ENCODE measurements at places on chromosomes 2 and 18.
A peak's percentile ranks its signal among the peaks of the same experiment; 100 is the strongest.

GRCh38 chr2:191521608-191522208 is 156.2 kb upstream of the NABP1 start:
- DNase-seq = no peak

- DNase-seq = no peak
These were observed 42.1 kb downstream of the EML4 start for GRCh38 chr2:42211291-42211690.

GRCh38 chr2:177262092-177262491 is 2.4 kb downstream of the NFE2L2 start:
- no peak for DNase-seq

GRCh38 chr2:176514805-176515500 is 245.7 kb downstream of the MTX2 start:
- DNase-seq = no peak

GRCh38 chr18:13726972-13727331 is 479 bp downstream of the RNMT start:
- DNase-seq = peak; percentile 14

DNA sequence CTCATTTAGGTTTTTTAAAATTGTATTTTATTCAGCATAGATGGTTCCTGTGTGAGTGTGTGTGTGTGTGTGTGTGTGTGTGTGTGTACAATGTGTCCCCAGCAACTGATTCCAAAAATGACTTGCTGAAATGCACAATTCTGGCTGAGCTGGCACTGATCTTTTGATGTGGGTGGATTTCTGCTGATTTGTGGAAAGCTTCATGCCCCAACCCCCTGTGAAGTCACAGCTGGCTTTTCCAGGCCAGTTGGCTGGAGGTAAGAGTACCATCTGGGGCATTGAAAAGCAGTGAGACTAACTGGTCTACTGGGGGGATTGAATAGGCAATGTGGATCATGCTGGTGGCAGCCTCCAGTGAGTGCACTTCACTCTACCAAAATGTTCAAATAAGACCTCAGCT is 187.2 kb downstream of the LRRTM1 start:
- no peak for DNase-seq

DNA sequence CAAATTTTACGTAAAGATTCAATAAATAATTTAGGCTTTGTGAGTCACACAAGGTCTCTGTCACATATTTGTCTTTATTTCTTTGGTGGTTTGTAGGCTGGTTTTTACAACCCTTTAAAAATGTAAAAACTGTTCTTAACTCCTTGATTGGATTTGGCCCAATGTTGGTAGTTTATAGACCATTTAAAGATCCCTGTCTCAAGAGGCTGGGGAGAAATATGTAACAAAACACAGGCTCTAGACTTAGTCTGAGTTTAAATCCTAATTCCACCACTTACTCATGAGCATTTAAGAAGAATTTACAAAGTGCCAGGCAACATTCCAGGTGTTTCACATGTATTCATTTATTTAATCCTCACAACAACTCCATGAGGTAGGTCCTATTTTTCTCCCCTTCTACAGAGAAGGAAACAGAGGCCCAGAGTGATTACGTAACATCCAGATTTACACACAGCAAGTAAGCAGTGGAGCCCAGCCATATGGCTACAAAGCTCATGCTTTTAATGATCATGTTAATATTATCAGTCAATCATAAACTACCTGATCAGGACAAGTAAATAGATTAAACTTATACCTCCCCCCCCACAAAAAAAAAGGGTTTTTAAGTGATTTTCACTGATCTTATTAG is 416.6 kb upstream of the ACVR2A start:
- no peak for DNase-seq

- DNase-seq = no peak
These were observed 1.4 kb upstream of the ZNF396 start for GRCh38 chr18:35378574-35378896.

GRCh38 chr2:52703004-52703403 is 1064.6 kb upstream of the CHAC2 start:
- no peak for DNase-seq

- DNase-seq = no peak
These were observed 593.1 kb downstream of the CBLN2 start for GRCh38 chr18:71951001-71951400.

GRCh38 chr2:88437010-88437409 is 15.5 kb downstream of the FOXI3 start:
- DNase-seq = no peak

DNA sequence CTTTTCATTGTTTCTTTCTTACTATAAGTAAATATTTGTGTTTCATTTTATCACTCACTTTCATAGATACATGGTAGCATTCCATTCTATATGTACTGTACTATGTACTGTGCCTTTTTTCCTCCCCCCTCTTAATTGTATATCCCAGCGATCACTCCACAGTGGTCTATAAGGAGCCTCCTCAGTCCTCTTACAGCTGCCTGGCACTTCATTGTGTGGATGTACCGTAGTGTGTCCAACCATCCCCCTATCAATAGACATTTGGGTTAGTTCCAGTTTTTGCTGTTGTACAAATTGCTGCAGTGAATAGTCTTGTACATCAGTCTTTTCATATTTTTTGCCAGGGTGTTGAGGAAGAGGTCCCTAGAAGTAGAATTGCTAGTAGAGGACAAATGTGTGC is 21.4 kb upstream of the DRC1 start:
- no peak for DNase-seq

DNA sequence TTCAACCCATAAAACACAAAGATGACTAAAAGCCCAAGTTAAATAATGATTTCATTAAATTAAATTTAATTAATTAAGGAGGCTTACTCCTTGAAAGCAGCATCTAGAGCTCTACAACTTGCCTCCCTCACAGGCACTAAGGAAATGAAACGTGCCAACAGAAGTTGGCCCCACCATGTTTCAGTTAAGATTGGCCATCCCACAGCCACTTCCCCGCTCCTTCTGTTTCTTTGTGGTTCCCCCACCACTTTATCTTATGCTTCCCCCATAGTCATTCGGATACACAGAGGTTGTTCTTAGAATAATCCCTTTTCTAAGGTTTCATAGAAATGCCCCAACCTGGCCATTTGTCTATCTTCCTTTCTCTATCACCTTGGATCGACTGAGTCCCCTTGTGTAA is 101.6 kb upstream of the RIOK3 start:
- DNase-seq = no peak

DNA sequence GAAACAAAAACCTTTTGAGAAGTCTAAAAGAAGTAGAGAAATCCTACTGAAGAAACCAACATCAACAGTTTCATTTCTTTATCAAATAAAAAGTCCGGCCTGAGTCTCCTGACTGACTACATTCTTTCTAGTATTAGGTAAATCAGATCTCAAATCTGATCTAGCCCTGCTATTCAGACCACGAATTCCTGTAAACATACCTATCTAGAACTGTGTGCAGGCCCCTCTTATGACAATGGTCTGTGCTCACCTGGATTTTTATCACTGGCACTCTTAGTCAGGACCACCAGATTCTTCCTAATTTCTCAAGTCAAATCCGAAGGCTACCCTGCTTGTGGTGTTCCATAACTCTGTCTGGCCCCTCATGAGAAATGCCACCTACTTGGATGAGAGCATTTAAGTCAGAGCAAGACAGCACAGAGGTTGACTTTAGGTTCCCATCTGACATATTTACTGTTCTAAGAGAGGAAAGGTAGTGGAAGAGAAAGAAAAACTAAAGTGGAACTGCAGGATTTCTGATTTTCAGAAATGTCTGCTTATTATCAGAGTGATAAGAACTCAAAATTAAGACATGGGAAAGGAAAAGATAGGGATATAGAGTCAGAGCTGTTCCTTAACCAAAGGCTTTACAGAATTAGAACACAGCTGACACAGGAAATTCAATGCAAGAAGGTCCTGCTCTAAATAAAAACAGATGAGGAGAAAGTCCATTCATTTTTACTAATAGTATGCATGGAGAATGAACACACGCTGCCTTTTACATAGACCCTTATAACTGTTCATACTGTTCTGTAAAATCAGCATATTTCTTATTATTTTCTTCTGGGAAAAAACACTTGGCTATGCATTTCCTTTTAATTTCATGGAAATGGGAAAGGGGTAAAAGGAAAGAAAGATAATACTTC is 56.5 kb downstream of the SLC8A1 start:
- DNase-seq = no peak

- DNase-seq = no peak
These were observed 37.7 kb downstream of the PSD4 start for GRCh38 chr2:113211226-113212105.

GRCh38 chr2:76867854-76868253 is 654.3 kb downstream of the LRRTM4 start:
- no peak for DNase-seq

GRCh38 chr2:27613985-27614384 is 14.8 kb downstream of the CCDC121 start:
- DNase-seq = no peak

DNA sequence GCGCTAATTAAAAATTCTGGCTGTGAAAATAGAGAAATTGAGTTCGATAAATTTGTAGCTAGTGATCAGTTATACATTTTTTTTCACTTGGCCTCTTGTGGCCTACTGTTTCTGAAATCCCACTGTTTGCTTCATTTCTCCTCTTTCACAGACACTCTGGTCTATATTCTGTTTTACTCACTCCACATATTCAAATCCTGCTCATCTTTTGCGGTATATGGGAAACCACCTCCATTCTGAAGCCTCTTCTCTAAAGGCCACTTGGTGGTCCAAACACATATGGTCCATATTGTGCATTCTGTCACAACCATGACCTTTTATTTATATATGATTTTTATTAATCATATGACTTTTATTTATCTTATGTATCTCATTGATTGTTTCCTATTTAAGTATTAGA is 67.0 kb downstream of the MYO1B start:
- DNase-seq = no peak

- DNase-seq = no peak
These were observed 391.6 kb downstream of the NBAS start for GRCh38 chr2:15169326-15170069.

- DNase-seq = no peak
These were observed 276.8 kb upstream of the POU3F3 start for GRCh38 chr2:104577143-104577542.

DNA sequence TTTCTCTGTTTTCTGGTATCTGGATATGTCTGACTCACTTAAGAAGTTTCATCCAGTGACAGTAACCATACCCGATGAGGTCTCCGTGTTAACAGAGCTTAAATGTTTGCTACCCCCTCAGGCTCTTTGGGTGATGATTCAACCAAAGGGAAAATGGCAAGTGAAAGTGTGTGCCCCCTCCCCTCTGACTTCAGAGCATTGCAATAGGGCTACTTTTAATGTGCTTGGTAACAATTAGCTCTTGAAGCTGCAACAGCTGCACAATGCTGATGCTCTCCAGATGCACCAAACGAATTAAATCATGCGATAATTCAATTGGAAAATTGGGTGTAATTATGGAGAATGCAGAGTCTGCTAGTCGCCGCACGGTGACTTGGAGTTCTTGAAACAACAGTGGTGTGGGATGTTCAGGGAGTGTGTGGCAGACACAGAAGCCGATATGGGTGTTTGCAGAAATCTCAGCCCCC is 270.7 kb downstream of the ALK start:
- no peak for DNase-seq

- DNase-seq = no peak
These were observed 69.3 kb upstream of the FN1 start for GRCh38 chr2:215505044-215505786.

GRCh38 chr18:79952996-79953559 is 1.6 kb upstream of the SLC66A2 start:
- no peak for DNase-seq

DNA sequence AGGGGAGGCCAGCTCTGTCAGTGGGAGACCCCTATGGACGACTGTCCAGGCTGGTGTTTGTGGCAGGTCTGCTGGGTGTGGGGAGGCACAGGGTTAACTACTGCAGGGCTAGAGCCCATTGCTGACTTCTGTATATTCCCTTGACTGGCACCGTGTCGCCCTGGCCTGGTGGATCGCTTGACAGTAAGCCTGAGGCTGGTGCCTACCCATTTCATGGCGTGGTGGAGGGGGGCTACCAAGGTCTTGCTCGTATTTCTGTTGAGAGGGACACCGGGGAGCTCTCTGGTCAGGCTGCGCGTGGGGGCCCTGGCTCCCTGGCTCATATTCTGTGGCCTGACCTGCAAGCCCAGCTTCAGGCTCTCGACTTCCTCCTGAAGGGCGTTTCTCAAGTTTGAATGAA is 119.7 kb downstream of the ACOXL start:
- no peak for DNase-seq

- no peak for DNase-seq
These were observed 199.4 kb downstream of the NYAP2 start for GRCh38 chr2:225598897-225599296.

DNA sequence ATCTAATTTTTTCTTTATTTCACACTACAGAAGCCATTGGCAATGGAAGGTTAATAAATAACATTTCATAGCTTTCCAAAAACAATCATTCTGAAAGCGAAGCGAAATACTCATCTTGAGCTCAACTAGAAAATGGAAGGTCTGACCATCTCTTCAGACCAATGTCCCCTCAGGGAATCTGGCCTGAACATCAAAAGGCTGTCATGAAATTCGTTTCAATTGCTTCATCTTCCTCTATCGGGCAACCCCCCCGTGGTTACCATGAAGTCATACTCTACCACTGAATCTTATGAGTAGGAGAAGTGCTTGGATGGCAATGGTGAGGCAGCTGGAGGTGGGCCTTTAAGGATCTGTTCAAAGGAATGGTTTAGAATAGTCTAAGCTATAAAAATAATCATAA is 22.9 kb upstream of the CYTIP start:
- no peak for DNase-seq

DNA sequence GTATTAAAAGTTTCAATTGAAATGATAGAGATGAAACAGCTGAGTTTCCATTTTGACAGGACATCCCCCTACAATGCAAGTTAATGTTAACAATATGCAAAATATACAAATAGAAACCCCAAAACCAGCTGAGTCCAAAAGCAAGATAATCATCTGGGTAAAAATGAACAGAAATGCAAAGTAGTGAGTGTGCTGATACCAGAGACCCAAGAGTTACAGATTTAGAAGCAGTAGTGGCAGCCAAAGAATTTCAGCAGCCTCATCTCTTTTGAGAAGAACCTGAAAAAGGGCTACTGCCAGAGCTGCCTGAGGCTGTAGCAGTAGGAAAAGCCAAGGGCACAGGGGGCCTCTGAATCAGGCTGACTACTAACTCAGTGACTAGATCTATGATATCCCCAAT is 82.6 kb downstream of the THADA start:
- no peak for DNase-seq

- no peak for DNase-seq
These were observed 36.6 kb downstream of the CYP1B1 start for GRCh38 chr2:38039121-38039910.

GRCh38 chr2:241190291-241190981 is 2.0 kb downstream of the ANO7 start:
- no peak for DNase-seq

- DNase-seq = peak; percentile 40
These were observed at the start of gene MSL3B for GRCh38 chr2:233867993-233868532. Gene MSL3B, minus strand, starts transcription at chr2:233868386.

GRCh38 chr2:18119883-18120282 is 241.4 kb downstream of the KCNS3 start:
- no peak for DNase-seq

GRCh38 chr2:235371018-235371417 is 122.8 kb upstream of the AGAP1 start:
- no peak for DNase-seq
